ENCODE measurements at places on chromosomes 5 and 9.
A peak's percentile ranks its signal among the peaks of the same experiment; 100 is the strongest.

- no peak for DNase-seq
These were observed 36.3 kb downstream of the ERGIC1 start for GRCh38 chr5:172870291-172870714.

DNA sequence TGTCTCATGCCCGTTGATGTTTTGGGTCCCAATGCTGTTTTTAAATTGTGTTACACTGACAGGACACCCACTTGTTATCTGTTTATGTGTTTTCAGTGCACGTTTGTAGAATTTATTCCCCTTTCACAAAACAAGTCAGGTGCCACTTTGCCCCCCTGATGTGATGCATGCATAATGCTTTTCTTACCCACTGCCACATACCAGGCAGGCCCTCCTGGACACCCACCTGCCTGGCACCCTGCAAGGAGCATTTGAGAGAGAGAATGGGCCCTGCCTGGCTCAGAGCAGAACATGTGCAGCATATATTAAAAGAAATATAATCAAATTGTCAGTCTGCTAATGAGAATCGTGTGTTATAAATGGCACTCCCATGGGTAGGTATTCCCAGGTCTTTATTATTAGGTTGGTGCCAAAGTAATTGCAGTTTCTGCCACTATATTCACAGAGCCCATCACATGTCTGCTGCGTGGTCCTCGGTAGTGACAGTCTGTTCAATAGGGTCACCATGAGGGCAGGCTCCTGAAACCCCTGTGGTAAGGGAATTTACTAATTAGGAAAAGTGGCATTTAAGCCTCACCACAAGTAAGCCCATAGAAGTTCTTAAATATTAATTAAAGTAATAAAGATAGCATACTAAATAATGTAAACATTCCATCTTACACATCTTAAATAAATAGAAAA is 52.2 kb upstream of the CKMT2 start:
- no peak for DNase-seq

DNA sequence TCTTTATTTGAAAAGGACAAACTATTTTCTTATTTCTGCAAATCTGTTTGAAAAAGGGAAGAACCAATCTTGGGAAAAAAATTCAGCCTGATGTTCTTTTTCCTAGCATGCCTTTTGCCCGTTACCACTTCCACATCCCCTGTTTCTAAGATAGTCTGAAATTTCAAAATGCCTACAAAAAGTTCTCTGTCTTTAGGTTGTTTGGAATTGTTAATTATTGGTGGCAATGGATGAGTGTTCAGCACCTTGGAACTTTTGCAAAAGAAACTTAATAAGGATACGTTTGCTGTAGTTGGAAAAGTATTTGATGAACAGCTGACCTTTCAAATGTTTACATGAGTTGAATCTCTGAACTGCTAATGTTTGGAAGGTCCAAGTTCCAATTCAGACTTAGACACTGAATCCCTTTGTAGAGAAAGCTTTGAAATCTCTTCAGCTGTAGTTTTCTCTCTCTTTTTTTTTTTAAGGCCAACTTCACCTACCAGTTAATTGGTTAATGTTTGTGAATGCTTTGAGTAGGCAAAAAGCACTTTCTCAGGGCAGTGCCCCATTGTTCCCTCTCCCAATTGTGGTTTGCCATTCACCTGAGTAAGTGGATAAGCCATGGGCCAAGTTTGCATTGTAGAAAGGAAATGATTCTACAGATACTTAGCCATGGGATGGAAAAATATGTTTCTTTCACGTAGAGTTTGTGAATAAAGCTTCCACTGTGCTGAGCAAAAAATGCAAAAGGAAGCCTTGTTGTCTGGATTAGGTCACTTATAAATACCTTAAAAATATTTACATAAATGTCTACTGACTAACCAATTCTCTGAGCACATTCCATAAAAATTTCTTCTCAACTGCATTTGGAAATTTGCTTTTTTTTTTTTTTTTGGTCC is 156.4 kb upstream of the ELL2 start:
- no peak for DNase-seq

- no peak for DNase-seq
These were observed 75.4 kb upstream of the TNFAIP8 start for GRCh38 chr5:119280380-119280779.

DNA sequence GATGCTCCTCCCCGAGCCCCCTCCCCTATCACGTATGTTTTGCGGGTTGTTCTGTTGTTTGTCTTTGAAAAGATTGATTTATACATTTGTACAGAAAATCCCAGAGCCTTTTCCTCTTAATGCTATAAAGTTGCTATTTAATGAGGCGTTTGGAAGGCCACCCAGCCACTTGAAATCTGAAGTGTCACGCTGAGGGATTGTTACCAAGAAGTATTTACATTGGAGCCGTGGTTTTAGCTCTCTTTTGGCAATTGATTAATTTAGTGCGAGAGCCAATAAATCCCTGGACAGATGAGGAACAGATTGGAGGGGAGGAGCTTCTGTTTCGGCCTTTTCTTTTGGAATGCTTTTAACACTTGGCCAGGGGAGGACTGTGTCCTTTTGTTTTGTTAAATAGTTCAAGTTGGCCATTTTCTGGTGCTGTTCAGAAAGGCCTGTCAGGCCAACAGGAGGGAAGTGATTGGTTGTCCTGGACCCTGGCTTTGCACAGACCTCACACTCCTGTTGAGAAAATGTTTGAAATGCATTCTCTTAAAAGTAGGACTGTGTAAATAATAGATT is 250.2 kb downstream of the PDZD2 start:
- no peak for DNase-seq

GRCh38 chr5:131587541-131587940 is 47.5 kb downstream of the RAPGEF6 start:
- DNase-seq = no peak

DNA sequence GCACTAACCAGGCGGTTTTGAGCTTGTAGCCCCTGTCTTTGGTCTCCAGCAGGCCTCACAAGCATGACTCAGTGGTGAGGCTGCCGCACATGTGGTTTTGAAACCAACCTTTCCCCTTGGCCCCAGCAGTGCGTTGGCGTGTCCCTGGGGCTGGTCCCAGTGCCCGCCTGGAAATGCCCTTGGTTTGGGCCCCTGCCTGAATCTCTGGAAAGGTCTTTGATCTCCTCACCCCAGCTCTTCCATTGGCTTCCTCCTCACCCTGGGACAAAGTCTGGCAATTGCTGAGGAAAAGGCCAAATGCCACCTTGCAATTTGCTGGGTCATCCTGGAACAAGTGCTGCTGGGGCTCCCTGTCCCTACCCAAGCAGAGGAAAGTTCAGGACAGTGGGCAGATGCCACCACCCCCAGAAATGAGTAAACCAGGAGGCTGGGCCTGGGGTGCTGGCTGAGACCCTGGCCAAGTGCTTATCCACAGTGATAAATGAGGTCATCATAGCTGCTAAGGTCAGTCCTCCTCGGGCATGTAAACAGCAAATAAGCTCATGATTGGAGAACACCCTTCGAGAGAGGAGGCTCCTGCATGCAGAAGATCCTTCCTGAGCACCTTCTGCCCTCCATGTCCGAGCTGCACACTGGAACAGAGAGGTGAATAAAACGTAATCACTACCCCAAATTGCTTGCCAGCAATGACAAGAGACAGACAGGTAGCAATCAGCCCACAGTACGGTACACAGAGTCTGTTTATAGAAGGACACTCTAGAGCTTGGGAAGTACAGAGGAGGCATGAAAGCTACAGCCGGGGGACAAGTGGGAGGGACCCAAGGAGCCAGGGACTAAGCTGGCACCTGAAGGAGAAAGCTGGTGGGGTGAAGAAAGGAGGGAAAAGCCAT is 98.9 kb upstream of the CPEB4 start:
- no peak for DNase-seq

GRCh38 chr5:170843870-170844269 is 17.9 kb upstream of the RANBP17 start:
- no peak for DNase-seq

- no peak for DNase-seq
These were observed 473.0 kb downstream of the EBF1 start for GRCh38 chr5:158626718-158627117.

- no peak for DNase-seq
These were observed 113.0 kb upstream of the ANKRD55 start for GRCh38 chr5:56346044-56346710.

DNA sequence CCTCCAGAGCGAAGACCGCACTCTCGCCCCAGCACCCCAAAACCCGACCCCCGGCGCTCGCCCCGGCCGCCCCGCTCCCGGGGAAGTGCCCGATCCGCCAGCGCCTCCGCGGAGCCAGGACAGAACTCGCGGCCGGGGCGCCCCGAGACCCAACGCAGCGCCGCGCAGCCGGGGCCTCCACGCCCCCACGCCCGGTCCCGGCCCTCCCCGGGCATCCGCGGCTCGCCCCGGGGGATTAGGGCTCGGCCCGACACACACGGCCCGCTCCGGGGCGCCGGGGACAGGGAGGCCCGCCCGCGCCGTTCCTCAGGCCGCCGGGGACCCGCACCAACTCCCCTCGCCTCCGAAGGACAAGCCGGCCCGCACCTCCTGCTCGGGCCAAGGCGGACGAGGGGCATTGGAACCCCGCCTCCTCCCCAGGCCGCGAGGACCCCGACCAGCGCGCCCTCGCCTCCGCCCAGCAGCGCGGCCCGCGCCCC is 544 bp downstream of the FNBP1 start:
- peak; percentile 36 for DNase-seq

GRCh38 chr5:65021527-65022226 is 252.9 kb downstream of the CWC27 start:
- DNase-seq = no peak

GRCh38 chr5:32709750-32710549 is 1.2 kb upstream of the NPR3 start:
- DNase-seq = peak; percentile 70
